GM20000 (cell line): ENCODE measurements at places on chromosomes 2 and 18.

DNA sequence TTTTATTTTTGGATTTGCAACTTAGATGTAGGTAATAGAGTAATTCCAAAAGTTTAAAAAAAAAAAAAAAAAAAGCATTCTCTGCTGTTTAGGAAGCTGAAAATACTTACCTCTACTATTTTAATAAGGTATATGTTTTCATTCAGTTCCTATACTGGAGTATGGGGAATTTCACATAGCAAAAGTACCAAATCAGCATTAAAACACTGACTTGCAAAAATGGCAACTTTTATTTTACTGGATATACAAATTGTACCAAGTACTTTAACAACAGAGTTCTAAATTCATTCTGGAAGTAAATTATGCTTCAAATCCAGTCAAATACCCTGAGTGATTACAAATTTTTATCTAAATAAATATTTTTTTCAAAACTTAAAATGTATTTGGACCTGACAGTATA is 76.7 kb downstream of the TCF4 start:
- no peak for DNase-seq

GRCh38 chr2:219041252-219041651 is at the start of gene CFAP65:
CFAP65 (minus strand) TSS chr2:219041516; CDS start chr2:219039048, 2,468 bp downstream.
- DNase-seq, result no peak

GRCh38 chr2:168255866-168256265 is 8.5 kb upstream of the STK39 start:
- no peak for DNase-seq

DNA sequence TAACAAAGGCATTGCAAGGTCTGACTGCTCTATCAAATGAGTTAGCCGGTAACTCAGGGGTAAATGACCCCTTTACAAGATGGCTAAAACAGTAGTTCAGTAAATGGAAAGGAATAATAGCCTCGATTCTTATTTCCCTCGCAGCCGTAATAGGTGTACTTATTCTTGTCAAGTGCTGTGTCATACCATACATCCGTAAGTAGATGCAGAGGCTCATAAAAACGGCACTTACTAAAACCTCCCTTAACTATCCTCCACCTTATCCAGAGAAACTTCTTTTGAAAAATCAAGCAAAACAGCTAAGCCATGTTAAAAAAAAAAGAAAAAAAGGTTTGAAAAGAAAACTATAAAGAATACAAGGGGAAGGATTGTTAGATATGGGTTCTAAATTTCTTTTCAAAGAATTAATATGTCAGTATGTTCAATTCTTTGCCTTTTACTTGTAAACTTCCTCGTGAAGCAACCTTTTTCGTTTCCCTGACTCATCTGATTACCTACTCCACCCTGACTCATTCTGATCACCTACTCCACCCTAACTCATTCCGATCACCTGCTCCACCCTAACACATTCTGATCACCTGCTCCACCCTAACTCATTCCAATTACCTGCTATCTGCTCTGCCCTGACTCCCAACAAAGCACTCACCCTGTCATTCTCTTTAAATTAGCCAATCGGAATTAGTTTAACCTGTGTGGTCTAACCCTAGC is 127.5 kb downstream of the SPAG16 start:
- no peak for DNase-seq

- no peak for DNase-seq
These were observed 12.5 kb upstream of the NAB1 start for GRCh38 chr2:190636361-190636760.
